ENCODE measurements at places on chromosomes 1 and 21. TPM values are rescaled to one million over a fixed set of nuclear protein-coding genes. Genes with fewer than 3 reads are reported as not detected.

DNA sequence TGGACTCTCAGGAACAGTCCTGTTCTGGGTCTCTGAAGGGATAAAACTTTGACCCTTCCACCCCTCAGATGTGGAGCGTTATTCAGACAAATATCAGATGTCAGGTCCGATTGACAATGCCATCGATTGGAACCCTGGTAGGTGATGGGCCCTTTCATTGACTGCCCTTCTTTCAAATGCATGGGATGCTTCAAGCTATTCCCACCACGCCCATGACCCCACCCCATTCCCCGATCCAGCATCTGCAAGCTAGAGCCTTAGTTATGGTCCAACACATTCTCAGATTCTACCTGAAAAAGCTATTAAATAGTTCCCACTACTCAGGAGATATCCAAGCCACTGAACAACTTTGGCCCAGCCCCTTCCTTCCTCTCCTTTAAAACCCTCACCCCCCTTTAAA lies 12.5 kb downstream of the POLR3GL start:
- DNase-seq = no peak

- no peak for DNase-seq
Observed at GRCh38 chr1:203390298-203390697, 39.4 kb upstream of the FMOD start.

Gene RUNX3
- 6.8 TPM for total RNA-seq

Gene GNAI3
- total RNA-seq = 5.4 TPM

Gene WLS
- 73.9 TPM for total RNA-seq

Gene AGMAT
- 0.21 TPM for total RNA-seq
